ENCODE measurements at places on chromosomes 4 and X.

GRCh38 chr4:173515458-173515857 is 14.6 kb downstream of the HAND2 start:
- H3K27ac ChIP-seq: no peak overlapping the region
- peaks cover 16% of the 10 kb centered on the region for H3K4me1 ChIP-seq
- DNase-seq: no peak
- no peaks in the 10 kb centered on the region for H3K36me3 ChIP-seq
- H3K27me3 ChIP-seq: no peaks in the 10 kb centered on the region

DNA sequence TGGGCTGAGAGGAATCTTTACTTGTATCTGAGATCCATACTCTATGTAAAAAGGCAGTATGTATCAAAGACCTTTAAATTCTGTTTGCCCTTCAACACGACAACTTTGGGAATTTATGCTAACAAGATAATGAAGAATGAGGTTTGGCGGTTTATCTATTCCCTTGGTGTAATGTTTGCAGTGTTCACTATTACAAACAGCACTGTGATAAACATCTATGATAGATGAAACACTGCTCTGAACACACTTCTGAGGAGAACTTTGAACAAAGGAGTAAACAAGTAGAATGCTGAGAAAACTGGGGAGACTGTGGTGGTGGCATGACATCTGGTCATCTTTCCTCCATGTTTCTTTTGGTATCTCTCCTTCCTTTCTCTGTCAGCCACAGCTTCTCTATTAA is 126.9 kb downstream of the PDE5A start:
- H3K27ac ChIP-seq: no peak overlapping the region
- H3K4me1 ChIP-seq: no peaks in the 10 kb centered on the region
- H3K27me3 ChIP-seq: no peaks in the 10 kb centered on the region

DNA sequence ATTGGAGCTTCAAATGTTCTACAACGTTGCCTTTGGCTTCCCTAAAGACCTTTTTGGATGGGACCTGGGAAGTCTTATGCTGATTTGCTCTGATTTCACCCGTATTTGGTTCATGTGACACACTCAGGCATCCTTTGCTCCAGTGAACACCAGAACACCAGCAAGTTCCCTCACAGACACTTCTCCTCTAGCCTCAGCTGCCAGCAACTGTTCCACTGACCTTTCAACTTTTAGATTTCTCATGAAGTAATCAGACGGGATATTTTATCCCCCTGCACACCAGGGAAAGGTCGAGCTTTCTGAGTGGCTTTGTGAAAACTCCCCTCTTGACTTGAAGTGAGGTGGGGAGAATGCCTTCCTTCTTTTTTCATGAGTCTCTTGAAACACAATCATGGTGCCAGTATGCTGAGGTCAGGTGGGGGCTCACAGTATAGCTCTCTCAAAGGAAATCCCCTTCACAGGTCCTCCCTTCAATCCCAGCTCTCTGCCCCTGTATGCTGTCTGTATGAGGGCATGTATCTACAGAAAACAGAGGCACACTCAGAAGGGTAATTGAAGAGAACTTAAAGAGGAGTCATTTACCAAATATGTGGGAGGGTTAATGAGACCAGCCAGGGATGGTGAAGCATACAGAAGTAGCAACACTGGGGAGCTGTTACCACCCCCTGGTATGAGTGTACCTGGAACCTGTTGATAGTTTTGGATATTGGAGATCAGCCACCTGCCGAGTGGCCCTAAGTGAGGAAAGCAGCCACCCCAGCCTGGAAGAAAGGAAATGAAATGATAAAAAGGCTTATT is 62.7 kb downstream of the FGFBP1 start:
- no peak overlapping the region for H3K27ac ChIP-seq
- no peaks in the 10 kb centered on the region for H3K4me1 ChIP-seq
- no peak overlapping the region for H3K4me3 ChIP-seq

GRCh38 chr4:155026715-155027114 is 181.7 kb upstream of the NPY2R start:
- no peaks in the 10 kb centered on the region for H3K36me3 ChIP-seq
- no peaks in the 10 kb centered on the region for H3K27me3 ChIP-seq
- no peak overlapping the region for H3K27ac ChIP-seq
- no peak for DNase-seq

- DNase-seq: no peak
- no peaks in the 10 kb centered on the region for H3K27me3 ChIP-seq
- H3K4me3 ChIP-seq: no peak overlapping the region
- no peaks in the 10 kb centered on the region for H3K4me1 ChIP-seq
- no peak overlapping the region for H3K27ac ChIP-seq
- H3K36me3 ChIP-seq: no peaks in the 10 kb centered on the region
These were observed 85.7 kb downstream of the CRLF2 start for GRCh38 chrX:1126738-1127137.
